Upper lobe of left lung (tissue), 6 donors: ENCODE measurements at places on chromosomes 12 and 14.

DNA sequence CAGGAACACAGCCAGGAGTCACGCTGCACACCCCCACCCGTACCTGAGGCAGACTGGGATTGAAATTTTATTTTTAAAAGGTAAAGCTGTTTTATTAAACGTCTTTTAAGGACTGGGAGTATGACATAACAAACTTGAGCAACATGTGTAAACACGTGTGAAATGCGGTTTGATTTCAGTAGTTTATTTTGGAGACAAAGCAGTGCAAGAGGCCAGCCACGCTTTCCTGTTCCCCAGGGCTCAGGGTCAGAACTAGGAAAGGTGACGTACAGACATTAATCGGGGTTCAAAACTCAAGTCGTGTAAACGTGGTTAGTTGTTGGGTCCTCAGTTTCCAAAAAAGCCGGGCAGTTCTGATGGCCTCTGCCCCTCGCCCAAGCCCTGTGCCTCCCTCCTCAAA, 16.7 kb downstream of the CHGA start:
- DNase-seq, result no peak

DNA sequence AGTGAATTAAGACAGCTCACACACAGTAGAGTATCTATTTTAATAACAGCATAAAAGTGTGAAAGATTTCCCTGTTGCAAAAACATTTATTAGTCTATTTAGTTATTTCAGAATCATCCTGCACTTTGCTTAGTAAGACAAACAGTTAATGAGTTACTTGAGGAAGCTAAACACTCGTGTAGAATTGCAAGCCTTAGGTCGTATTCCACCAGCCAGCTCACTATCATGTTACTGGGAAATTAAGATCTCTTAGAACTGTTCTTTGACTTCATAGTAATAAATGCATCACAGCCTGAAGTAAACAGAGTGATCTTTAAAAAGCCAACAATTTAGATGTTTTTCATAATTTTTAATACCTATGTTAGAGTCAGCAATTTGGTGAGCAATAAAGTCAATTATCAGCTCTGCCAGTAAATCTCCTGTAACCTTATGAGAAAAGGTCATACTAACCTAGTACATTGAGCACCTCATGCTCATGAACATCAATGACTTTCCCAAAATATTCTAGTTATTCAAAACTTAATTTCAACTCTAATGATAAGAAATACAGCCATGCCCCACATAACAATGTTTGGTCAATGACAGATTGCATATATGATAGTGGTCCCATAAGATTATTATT, 26.7 kb upstream of the ETNK1 start:
- DNase-seq, result no peak

DNA sequence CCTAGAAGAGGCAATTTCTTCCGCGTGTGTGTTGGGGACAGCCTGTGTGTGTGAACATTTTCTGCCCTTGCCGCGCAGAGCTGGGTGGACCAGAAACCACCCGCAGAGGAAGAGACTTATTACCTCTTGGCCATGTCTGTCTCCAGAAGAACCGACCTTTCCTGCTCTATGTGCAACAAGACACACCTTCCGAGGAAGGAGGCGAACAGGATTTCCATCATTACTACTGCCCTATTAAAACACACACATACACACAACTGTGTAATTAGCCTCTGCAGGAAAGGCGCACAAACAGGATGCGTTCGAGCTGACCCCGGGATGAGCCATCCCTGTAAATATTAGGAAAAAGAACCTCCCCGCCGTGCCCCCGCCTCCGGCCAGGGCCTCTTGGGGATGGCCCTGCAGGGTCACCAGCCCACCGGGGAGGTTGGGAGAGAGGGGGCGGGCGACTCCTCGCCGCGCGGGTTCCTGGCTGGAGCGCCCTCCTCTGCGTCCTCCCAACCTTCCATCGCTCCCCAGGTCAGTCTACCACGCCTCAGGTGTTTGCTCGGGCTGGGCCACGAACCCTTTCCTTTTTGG, 484 bp upstream of the PRKCH start:
- peak; percentile 21 for DNase-seq

GRCh38 chr14:61609191-61609843, 86.0 kb upstream of the HIF1A start:
- DNase-seq, result peak; percentile 18

- no peak for DNase-seq
Measured at GRCh38 chr14:29857551-29857950, 70.1 kb downstream of the PRKD1 start.
